ENCODE measurements at places on chromosomes 13 and 19.
A peak's percentile ranks its signal among the peaks of the same experiment; 100 is the strongest.

- no peak for DNase-seq
Observed at GRCh38 chr13:50382511-50382910, 367.3 kb downstream of the KCNRG start.

DNA sequence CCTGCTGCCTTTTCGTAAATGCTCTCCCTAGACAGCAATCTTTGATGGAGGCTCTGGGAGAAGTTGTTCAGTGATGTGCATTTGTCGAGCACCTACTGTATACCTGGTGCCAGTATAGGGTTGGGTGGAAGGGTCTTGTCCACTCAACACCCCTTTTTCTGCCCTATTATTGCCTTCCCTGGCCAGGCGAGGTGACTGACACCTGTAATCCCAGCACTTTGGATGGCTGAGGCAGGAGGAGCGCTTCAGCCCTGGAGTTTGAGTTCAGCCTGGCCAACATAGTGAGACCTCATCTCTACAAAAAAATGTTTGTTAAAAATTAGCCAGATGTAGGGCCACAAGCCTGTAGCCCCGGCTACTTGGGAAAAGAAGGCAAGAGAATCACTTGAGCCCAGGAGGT, 49.3 kb downstream of the NFIC start:
- DNase-seq, result no peak

GRCh38 chr19:17035842-17036424, 9.3 kb upstream of the CPAMD8 start:
- no peak for DNase-seq

DNA sequence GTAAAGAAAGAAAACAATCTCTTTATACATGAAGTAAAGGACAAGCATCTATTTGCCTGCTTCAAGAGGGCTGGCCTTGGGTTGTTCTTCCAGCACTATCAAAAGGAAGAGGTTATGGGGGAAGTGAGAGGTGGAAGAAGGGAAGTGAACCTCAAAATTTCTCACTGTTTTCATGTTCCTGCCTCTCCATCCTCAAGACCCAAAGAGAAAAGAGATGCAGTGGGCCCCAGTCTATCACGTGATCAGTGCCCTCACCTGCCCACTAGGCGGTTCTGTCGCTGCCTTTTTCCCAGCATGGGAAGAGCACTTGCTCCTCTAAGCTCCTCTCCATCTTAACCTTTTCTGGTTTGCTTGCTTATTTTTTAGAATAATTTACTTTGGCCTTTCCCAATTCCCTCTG, 6.2 kb upstream of the USP12 start:
- no peak for DNase-seq

GRCh38 chr19:335486-336066, 9.0 kb downstream of the MIER2 start:
- no peak for DNase-seq

- no peak for DNase-seq
Observed at GRCh38 chr19:39053276-39054090, 21.1 kb upstream of the FBXO27 start.

DNA sequence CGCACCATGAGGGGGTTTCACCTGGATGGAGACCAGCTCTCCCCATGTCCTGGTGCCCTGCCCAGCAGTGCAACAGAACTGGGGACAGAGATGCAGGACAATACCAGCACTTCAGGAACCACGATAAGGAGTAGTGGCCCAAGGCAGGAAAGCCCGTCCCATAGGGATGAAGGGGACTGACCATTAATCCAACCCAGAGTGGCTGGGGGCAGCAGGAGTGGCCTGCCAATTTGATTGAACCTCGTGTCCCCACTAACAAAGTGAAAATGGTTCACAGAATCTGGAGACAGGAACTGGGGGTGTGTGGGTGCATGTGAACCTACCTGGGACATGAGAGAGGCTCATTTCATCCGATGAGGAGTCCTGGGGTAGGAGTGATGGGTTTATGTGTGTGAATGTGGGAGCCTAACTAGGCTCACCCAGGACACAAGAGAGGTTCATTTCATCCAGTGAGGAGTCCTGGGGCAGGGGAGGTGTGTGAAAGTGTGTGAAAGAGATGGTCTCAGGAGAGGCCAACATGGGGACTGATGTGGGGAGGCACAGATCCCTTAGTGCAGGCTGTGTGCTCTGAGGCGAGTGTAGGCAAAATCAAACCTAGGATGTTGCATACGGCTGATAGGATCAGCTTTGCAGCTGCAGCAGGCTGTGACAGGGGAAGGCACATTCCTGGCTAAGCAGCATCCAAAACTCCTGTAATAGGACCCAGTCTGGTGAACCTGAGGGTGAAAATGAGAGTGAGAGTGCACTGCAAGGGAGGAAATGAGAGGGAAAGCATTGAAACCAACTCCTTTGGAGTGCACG, 98.2 kb downstream of the ZNF429 start:
- DNase-seq, result no peak

DNA sequence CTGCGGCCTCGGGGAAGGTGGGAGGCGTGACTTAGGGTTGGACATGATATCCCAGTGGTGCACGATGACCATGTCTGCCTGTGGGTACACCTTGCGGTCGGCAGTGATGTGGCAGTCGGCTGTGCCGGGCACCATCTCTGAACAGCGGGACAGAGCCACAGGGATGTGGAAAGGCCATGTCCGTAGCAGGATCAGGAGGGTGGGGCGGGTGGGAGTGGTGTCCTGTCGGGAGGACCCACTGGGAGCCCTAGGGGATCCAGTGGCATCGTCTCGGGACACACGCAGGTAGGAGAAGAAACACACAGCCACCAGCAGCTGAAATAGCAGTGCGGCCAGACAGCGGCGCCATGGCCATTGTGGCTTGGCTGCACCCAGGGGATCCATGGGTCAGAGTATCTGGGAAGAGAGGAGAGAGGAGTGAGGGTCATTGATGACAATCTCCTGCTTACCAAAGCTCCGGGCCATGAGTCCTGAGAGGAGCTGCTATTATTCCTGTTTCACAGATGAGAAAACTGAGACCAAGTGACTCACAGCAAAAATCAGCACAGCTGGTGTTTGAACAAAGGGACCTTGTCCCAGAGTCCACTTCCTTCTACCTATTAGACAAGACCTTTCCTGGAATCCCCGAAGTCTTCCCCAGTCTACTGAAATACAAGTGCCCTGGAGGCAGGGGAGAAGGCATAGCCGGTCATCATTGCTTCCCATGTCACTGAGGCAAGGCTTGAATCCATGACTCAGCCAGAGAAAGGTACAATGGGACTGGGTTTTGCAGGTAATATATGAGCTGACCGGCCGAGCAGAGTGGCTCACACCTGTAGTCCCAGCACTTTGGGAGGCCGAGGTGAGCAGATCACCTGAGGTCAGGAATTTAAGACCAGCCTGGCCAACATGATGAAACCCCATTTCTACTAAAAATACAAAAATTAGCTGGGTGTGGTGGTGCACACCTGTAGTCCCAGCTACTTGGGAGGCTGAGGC, 5.2 kb upstream of the FUT6 start:
- no peak for DNase-seq

- no peak for DNase-seq
Observed at GRCh38 chr19:4284974-4285373, 5.9 kb downstream of the SHD start.

DNA sequence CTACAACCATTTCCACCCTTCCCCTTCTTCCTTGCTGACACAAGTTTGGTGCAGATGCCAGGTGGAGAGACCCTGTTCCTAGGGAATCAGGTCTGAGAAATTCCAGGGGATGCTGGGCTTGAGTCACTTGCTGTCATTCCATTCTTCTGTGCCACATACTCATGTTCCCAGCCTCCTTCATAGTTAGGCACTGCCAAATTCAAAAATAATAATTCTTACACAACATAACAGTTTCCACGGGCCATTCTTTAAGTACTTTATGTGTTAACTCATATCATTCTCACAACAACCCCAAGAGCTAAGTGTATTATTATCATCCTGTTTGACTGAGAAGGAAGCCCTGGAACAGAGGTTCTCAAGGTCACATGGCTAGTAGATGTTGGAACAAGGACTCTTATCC, 27.1 kb upstream of the POMP start:
- DNase-seq, result no peak

GRCh38 chr13:26601669-26602068, 44.2 kb downstream of the WASF3 start:
- no peak for DNase-seq

DNA sequence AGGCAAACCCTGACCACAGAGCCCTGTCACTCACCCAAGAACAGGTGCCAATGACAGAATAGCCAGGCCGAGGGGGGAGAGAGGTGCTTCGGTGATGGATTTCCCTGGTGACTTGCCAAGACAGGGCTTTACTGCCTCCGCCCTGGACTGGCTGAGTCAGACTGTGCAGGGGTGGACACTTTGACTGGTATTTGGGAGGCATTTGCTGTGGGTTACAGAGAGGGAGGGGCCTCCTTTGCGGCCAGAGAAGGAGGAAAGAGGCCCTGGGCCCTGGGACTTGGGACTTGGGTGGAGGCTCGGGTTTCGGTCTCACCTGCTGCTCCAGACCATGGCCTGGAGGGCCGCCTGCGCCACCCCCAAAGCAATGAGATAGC, 4.6 kb upstream of the EPS8L1 start:
- DNase-seq, result no peak

- no peak for DNase-seq
Observed at GRCh38 chr19:33686262-33686661, 64.5 kb downstream of the CHST8 start.

GRCh38 chr19:40687525-40688016, 2.9 kb downstream of the NUMBL start:
- DNase-seq, result no peak

DNA sequence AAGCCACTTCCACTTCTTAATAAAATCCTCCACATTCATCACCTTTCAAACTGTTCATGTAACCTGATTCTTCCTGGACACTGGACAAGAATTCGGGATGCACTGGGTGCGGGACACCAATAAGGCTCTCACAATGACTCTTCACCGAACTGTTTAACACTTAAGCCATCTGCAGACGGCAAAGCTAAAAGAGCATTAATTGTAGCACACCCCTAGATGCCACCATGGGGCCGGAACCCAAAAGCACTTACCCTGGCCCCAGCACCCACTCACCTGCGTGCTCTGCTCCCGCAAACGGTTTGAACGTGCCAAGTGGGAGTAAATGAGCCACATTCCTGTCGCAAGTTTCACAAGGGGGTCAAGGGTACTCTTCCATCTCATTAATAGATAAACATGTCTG, 254.3 kb upstream of the PRR20A start:
- DNase-seq, result no peak

- DNase-seq, result no peak
Observed at GRCh38 chr13:40933508-40934204, 85.5 kb downstream of the ELF1 start.

DNA sequence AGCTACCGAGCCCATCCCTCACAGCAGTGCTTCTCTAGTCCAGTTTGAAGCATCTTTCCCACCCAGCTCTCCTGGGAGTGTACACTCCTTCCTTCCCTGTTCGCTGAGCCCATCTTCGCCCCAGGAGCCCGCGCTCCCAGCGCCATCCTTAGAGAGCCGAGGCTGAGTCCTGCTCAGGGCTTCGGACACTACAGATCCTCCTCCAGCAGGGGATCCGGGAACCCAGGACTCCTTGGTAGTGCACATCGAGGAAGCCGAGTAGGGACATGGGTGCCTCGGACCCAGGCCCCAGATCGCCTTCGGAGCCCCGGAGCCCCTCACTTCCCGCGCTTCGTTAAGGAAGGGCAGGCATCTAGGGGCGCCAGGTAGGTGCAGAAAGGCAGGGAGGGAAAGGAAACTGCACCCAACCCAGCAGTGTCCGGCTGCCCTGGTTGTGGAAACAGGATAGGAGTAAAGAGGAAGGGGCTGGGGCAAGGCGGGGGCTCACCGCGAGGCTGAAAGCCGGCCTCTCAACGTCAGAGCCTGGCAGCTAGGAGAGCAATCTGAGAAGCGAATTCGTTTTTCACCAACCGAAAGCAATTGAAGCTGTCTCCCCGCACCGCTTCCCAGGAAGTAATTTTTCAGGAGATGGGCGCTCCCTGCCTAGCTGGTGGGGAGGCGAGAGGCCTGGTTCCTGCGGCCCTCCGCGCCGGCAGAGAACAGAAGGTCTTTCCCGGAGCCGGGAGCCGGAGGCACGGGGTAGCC, 1.0 kb downstream of the PDX1 start:
- DNase-seq, result peak; percentile 63

DNA sequence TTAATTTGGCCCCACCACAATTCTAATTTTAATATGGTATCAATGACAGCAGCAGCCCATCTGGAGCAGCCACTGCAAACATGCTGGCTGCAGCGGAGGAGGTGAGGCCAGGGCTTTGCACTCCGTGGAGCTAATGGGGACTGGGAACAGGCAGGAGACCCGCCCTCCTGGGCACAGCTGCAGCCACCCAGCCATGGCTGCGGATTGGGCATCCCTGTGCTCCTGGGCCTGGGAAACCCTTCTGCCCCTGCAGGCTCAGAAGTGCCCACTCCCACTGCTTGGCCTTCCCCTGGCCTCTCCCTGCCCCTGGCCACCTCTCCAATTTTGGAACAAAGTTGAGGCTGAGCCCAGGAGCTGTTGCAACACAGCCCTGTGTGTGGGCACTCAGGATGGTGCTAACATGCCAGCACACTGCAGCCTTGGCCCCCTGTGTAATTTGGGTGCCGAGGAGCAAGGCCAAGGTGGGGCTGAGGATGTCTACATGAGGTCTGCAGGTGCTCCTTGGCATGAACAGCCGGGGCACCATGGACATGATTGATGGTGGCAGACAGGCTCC, 123.6 kb downstream of the PCDH9 start:
- DNase-seq, result no peak

DNA sequence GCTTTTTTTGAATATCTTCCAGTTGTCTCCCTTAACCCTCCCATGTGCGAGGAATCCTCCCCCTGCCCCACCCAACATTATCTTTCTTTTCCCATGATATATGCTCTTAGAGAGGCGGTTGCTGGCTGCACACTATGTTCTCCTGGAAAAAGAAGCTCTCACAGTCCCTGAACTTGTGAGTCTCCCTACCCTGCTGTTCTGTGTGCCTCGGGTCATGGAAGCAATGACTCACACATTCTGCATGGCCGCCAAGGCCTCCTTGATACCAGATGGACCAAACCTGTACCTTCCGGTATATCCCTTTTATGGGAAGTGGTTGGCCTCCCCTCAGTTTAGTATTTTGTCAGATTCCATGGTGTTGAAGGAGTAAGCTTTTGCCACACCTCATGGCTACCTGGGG, 705.4 kb downstream of the SLITRK6 start:
- no peak for DNase-seq

DNA sequence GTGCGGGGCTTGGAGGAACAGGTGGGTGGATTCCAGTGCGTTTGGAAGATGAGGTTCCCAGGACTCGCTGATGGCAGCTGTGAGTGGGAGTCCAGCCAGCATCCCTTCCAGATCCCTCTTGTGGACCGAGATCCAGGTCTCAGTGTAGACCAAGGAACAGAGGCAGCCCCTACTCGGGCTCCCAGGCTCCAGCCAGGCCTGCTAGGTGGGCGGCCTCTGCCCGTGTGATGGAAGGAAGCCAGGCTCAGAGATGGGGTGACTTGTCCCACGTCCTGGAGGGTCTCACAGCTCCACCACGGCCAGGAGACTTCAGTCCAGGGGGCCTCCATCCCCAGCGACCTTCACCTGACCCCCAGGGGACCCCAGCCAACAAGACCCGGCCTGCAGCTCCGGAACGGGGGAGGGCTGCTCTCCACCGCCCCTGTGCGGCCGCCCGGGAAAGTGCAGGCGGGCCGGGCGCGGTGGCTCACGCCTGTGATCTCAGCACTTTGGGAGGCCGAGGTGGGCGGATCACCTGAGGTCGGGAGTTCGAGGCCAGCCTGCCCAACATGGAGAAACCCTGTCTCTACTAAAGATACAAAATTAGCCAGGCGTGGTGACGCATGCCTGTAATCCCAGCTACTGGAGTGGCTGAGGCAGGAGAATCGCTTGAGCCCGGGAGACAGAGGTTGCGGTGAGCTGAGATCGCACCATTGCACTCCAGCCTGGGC, 729 bp upstream of the MADCAM1 start:
- peak; percentile 72 for DNase-seq

Data from activated CD8-positive, alpha-beta memory T cell treated with anti-CD3 and anti-CD28 coated beads for 24 hours (primary cell).